ENCODE measurements at places on chromosomes 3 and 15. TPM values are rescaled to one million over a fixed set of nuclear protein-coding genes. Genes with fewer than 3 reads are reported as not detected.
A peak's percentile ranks its signal among the peaks of the same experiment; 100 is the strongest.

The APBA2 gene
- 17.4 TPM for total RNA-seq

DNA sequence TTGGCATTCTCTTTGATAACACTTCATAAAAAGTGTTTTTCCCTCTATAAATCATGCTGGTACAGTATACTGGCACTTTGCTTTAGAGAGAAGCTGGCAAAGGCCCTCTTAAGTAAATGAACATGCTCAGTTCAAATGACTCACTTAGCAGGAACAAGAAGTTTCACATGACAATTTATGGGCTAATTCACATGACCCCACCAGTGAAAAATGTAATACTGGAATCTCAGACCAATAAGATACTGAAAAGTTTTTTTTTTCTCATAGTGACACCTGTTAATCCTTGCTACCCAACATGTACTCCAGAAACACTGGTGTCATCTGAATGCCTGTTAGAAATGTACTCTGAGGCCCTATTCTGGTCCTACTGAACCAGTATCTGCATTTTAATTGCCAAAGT is 13.9 kb downstream of the BTBD1 start:
- DNase-seq = peak; percentile 90

- DNase-seq = peak; percentile 91
Measured at GRCh38 chr3:98809557-98809956, 46.4 kb downstream of the ST3GAL6 start.

The KLHL6 gene
- total RNA-seq = under 0.01 TPM

GRCh38 chr3:118692416-118692815 is 342.2 kb downstream of the IGSF11 start:
- no peak for DNase-seq

The SPG11 gene
- total RNA-seq = 29.8 TPM

The KNG1 gene
- not detected for total RNA-seq

The PRRT3 gene
- 0.60 TPM for total RNA-seq

The KY gene
- total RNA-seq = not detected

DNA sequence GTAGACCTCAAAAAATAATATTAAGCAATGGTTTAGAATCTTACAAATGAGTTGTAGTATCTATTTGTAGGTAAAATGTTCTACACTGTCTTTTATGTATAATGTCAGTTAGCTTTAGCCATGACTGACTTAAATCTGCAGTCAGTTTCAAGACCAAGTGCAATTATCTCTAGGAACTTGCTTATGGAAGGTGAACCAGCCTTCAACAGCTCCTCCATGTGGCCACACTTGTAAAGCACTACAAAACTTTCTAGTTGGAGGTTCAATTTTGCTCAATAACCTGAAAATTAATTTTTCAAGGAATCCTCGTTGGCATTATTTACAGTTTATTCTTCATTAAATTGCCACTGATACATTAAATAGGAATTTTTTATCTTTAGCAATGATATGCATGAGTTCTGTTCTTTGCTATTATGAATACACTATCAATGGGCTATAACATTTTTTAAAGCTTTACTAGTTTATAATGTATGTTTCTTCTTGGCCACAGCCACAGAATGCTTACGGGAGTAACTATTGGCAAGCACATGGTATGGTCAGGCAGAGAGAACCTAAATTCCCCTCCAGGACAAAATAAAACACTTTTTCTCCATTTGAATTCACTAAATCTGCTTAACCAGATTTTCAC is 315.3 kb upstream of the UBE2E2 start:
- peak; percentile 32 for DNase-seq

The TRH gene
- not detected for total RNA-seq

GRCh38 chr3:117645561-117646242 is 936.1 kb downstream of the TUSC7 start:
- DNase-seq = peak; percentile 21

GRCh38 chr3:78148986-78149717 is 1109.3 kb downstream of the ROBO2 start:
- DNase-seq = no peak
